ENCODE measurements at places on chromosomes 6 and 20. TPM values are rescaled to one million over a fixed set of nuclear protein-coding genes. Genes with fewer than 3 reads are reported as not detected.

GRCh38 chr20:16580147-16580546, 6.9 kb upstream of the KIF16B start:
- no peak for DNase-seq

- no peak for DNase-seq
These were observed 1007.9 kb upstream of the FLRT3 start for GRCh38 chr20:15345287-15345686.

Gene SOX12
- 8.1 TPM for total RNA-seq

DNA sequence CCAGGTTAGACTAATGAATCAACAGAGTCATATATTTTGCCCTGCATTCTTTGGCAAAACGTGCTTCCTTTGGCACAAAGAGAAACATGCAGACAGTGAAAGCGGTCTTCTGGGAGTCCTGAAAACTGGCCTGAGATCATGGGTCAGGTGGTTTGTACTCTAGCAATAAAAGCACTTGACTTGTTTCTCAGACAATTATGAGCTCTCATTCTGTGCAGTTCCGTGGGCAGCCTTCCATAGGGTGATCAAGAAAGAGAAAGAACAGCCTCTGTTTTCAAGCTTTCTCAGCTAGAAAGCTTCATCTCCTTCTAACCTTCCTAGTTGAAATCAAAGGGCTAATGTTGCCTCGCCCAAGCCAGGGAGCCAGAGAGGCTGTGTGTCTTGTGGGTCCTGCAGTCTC, 62.7 kb upstream of the ISM1 start:
- peak; percentile 2 for DNase-seq

DNA sequence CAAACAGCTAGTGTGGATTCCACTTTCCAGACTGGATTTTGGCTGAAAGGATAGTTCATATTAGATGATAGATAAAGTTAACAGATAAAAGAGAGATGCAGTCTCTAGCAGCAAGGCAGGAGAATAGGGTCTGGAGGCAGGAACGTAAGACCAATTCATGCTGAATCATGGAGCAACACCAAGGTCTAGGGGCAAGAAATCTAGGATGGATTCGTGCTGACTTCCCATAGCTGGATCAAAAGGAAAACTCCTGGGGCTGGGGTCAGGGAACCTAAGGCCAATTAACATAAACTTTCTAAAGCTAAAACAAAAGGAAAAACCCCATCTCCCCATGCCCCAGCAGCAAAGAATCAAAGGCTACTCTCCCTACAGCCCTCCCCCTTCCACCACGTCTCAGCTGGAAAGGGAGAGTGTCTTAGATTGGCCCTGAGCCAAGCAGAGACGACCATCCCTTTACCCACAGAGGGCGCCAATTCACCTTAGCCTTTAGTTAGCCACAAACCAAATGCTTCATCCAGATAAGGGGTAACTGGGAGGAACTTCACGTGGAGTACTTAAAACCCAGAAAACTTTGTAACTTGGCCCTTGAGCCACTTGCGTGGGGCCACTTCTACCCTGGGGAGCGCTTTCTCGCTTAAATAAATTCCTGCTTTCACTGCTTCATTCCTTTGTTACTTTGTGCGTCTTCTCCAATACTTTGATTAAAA, 7.6 kb downstream of the TREM1 start:
- peak; percentile 77 for DNase-seq

- no peak for DNase-seq
These were observed 8.1 kb upstream of the CCN5 start for GRCh38 chr20:44707018-44707579.

Gene LINC00237
- not detected for total RNA-seq

Gene SLC32A1
- not detected for total RNA-seq

Gene C6orf136
- 3.5 TPM for total RNA-seq

Gene NOTCH4
- 44.3 TPM for total RNA-seq

Gene FABP7
- total RNA-seq, result not detected

DNA sequence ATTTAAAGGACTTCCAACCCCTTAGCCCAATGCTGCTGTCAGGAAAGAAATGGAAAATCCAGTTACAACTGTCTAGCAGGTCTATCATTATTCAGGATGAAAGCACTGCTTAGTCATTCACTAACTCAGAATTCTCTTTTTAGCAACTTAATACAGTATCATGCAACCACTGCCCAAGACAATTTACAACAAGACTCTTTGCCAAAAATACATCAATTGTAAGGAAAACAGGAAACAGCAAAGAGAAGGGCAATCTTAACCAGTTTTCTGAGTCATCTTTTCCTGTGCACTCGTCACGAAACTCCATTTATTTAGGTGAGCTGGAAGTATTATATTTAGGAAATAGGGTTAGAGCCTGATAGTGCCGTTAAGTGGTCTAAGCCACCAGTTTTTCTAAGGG, 1197.7 kb upstream of the CITED2 start:
- DNase-seq, result peak; percentile 93

DNA sequence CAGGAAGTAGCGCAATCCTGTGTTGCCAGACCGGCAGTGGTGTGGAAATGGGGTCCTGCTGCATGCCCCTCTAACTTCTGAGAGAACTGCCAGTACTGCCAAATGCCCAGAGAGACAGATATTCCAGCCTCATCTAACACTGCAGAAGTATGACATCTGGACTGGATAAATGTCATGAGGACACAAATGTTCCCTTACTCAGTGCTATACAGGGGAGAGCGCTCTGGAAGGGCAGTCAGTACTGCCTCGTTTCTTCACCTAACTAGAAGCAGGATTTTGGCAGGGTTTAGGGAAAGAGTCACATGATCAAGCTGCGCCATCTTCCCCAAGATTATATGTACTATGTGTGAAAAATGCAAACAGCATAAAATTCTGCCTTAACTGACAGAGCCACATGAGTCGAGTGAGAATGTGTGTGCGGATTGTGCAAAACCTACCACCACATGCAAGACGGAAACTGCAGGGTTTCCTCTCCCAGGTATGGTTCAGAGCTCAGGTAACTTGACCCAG, 59.7 kb downstream of the B4GALT5 start:
- no peak for DNase-seq

- DNase-seq, result no peak
These were observed 68.0 kb upstream of the TBC1D7 start for GRCh38 chr6:13396241-13396792.

Gene MEA1
- 52.9 TPM for total RNA-seq

DNA sequence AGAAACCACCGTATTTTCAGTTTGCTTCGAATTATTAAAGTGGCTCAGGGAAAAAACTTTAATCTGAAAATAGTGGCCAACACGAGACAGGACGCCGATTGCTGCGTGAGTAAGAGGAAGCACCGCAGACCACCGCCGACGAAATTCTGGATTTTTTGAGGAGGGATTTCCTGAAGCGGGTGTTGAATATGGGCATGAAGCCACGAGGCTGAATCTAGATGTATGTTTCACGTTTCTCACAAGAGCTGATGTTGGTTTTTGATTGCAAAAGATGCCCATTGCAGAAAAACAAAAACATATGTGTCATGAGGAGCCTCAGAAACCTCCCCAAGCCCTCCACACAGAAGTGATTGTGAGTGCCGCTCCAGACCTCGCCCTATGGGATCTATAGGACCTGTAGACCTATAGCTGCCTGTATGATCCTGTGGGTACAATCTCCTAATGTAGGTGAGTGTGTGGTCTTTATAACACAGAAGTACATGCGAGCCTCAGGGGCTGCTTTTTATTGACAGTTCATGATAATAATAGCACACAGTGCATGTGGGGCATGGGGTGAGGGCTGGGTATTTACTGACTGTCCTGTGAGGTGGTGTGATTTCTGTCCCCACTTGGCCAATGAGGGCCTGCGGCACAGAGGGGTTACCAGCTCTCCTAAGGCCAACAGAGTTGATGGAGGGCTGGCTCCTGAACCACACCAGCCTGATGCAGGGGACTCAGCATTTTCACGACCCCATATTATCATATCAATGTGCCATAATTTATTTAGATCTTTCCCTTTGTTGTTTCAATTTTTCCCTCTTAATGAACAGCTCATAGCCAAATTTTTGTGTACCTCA, 243.9 kb downstream of the DLL1 start:
- DNase-seq, result no peak

DNA sequence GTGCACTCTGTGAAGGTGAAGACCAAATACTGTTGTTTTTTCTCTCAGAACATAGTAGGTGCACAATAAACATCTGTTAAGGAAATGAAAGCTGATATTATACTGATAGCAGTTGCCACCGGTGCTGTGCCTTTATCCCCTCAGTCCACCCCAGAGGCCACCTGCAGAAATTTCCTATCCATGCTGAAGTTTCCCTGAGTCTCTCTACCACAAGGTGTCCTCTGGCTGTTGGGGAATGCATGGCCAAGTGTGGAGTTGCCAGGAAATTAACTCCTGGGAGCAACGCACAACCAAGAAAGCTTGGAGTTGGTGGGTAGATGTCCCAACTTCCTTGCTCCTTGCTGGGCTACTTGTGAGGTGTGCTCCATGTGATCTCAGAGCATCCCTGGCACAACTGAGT, 114.2 kb downstream of the LAMP5 start:
- no peak for DNase-seq

Gene IL17A
- not detected for total RNA-seq

GRCh38 chr20:62795023-62795761, 1.1 kb upstream of the MRGBP start:
- peak; percentile 61 for DNase-seq

GRCh38 chr6:142953373-142954273, 8.6 kb upstream of the HIVEP2 start:
- peak; percentile 41 for DNase-seq

- DNase-seq, result no peak
These were observed 44.1 kb downstream of the NUP153 start for GRCh38 chr6:17662585-17662984.

Gene CDSN
- not detected for total RNA-seq

Gene FRMD1
- total RNA-seq, result not detected

Gene KHDC1L
- total RNA-seq, result not detected

DNA sequence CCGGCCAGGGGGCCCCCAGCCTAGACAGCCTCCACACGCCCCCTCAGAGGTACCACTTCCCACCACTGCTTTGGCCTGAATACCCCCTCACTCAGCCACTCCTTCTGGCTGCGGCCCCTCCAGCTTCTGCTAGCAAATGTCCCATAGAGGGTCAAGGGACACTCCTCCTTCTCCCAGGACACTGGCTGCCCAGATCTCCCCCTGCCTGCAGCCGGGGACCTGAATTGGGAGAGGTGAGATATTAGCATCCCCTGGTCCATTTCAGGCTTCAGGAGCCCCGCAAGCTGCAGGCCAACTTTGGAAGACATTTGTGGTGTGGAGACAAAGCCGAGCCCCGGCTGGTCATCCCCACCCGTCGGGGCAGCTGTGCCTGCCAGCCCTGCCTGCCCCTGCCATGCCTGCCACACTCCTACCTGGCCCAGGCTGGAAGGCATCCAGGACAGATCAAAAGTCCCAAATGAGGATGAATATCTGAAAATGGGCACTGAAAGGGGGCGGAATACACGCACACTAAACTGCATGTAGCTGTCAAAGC, 32.5 kb upstream of the FOXC1 start:
- DNase-seq, result no peak

Gene E2F1
- 11.2 TPM for total RNA-seq

DNA sequence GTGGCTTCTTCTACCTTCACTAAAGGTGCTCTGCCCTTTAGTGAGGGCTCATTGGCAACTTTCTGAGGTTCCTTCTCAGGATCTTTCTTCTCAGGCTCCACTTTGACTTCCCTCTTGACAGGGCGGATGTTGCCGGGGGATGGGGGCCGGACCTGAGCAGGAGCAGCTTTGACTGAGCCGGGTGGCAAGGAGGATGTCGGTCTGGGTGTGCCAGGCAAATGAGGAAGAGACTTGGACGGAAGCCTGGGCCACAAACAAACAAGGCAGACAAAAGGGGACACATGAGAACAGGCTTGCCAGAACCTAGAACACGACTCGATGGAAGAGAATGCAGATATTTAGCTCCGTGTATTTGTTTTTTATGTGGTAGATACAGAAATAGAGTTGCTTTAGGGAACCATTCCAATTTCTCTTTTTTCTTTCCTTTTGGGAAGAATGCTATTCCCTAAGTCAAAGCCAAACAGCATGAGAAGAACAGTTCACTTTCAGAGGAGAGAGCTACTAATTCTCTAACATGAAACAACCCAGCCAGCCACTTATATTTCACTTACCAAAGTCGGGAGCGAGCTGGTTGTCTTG, 76.2 kb upstream of the BCLAF1 start:
- DNase-seq, result no peak

GRCh38 chr6:20211941-20212391, 303 bp downstream of the MBOAT1 start:
- DNase-seq, result no peak

Gene KHDRBS2
- total RNA-seq, result not detected

Gene PRL
- total RNA-seq, result not detected

DNA sequence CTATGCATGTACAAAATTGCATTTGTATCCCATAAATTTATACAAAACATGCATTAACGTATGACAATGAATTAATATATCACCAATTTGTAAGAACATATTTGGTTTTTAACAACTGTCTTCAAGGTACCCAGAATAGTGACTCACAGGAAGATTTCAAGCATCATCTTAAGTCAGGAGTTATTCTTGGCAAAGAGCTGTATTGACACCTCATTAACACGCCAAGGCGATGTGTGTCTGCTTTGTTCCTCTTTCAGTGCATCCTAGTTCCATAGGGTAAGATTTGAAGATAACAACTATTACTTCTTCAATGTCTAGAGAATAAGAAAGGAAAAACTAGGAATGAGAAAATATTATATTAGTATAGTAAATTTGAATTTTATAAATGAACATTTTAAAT, 35.8 kb upstream of the TPD52L1 start:
- DNase-seq, result peak; percentile 9

- DNase-seq, result no peak
These were observed 43.7 kb downstream of the PHACTR1 start for GRCh38 chr6:12760226-12760625.

DNA sequence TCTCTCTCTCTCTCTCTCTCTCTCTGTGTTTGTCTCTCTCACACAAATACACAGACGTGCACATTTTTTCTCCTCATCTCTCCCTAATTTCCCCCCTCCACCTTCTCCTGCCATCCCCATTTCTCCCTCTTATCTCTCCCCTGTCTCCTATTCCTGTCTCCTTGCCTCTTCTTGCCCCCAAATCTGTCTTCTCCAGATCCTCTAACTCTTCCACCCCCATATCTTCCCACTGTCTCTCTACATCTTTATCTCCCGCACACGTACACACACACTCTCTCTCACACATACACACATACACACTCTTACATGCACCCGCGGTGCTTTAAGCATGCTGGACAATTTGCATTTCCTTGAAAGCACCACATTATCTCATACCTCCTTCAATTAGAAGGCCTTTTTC, 15.9 kb downstream of the KIZ start:
- DNase-seq, result no peak

GRCh38 chr6:43697421-43697820, 9.8 kb upstream of the MRPS18A start:
- no peak for DNase-seq

Gene DEFB125
- not detected for total RNA-seq

GRCh38 chr20:53658973-53659372, 65.3 kb upstream of the ZNF217 start:
- no peak for DNase-seq

GRCh38 chr20:12331236-12331635, 413.5 kb downstream of the BTBD3 start:
- no peak for DNase-seq

Gene KHDC1
- total RNA-seq, result 0.09 TPM

- DNase-seq, result no peak
These were observed 576 bp downstream of the NECAB3 start for GRCh38 chr20:33673410-33674293.

GRCh38 chr6:23611776-23612381, 514.1 kb upstream of the NRSN1 start:
- DNase-seq, result no peak

GRCh38 chr6:1063671-1064355, 248.1 kb upstream of the FOXQ1 start:
- no peak for DNase-seq

Gene GABRR2
- total RNA-seq, result 0.14 TPM
